ENCODE measurements at places on chromosomes 12 and 14.
A peak's percentile ranks its signal among the peaks of the same experiment; 100 is the strongest.

DNA sequence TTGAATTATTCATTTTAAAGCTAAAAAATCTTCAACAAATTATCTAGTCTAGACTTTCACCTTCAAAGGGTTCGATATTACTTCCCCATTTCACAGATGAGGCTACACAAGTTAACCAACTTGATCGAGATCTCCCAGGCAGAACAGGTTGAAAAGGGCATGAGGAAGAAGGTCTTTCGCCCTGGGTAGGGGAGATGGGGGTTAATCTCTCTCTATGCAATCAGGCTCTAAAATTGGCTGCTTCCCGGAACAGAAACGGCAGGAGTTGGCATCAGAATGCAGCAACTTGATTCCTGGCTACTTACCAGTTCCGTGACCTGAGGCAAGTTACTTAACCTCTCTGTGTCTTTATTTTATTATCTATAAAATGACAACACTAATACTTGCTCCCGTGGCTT, 2.4 kb upstream of the CISTR start:
- no peak for DNase-seq

GRCh38 chr12:115758183-115758582, 519.3 kb downstream of the MED13L start:
- DNase-seq = no peak

DNA sequence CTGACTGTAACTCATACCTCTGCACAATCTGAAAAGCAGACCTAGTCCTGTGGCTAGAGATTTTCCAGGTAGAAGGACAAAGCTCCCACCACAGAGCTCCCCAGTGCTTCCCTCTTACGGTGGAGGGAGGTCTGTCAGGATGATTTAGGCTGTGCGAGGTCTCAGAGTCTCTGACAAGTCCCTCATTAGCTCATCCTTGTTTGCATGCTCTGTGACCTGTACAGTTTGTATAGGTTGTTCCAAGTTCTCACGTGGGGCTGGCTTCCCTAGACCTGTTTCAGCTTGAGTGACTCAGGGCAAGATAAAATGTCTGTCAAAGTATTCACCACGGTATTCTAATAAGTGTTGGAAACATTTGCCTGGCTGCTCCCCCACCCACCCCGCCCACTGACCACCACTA, 34.8 kb downstream of the ASCL1 start:
- DNase-seq = no peak

DNA sequence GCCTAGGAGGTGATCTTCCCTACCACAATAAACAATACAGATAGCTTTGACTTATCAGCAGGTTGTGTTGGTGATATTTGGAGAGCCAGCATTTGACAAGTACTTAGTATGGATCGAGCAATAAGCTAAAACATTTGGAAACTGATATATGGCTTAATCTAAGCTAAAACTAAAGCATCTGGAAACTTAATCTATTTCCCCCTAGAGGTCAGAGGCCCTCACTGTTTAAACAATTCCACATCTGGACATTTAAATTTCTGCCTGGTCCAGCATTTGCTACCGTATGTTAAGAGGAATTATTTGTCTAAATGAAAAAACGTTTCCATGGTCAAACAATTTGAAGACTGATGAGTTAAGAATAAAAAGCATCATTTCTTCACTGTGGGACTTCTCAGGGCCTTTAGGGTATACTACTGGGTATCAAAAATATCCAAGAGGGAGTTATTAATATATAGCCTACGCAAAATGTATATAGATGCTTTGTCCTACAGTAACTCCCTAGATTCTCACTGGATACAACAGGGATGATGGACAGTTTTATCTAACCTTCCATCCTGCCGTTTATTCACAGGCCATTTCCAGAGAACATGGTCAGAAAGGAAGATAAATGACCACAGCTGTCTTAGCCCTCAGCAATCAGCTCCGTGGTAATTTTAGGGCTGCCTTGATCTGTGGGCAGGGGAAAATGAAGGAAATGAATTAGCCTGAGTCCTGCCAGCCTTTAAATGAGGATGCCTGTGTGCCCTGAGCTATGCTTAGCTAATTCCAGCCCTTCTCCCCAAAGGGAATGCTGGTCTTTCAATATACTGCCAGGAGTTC, 135.4 kb upstream of the NUDT4 start:
- DNase-seq = no peak

GRCh38 chr12:93773122-93773871, 96.1 kb downstream of the CRADD start:
- DNase-seq = peak; percentile 67

DNA sequence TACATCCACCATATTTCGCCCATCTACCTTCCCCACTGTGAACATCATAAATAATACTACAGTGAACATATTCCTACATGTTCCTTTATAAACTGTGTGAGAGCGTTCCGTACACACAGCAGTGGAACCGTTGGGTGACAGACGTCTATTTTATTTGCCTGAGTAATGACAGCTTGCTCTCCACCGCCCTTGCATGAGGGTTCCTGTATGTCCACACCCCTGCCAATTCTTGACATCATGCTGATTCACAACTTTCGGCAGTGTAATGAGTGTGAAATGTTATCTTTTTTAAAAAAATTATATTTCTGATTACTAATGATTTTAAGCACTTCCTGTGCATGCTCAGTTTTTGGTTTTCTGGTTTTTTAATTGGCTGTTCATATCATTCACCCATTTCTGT, 4.3 kb upstream of the RAD52 start:
- no peak for DNase-seq

GRCh38 chr14:80212023-80212397, 706 bp upstream of the DIO2 start:
- DNase-seq = no peak

DNA sequence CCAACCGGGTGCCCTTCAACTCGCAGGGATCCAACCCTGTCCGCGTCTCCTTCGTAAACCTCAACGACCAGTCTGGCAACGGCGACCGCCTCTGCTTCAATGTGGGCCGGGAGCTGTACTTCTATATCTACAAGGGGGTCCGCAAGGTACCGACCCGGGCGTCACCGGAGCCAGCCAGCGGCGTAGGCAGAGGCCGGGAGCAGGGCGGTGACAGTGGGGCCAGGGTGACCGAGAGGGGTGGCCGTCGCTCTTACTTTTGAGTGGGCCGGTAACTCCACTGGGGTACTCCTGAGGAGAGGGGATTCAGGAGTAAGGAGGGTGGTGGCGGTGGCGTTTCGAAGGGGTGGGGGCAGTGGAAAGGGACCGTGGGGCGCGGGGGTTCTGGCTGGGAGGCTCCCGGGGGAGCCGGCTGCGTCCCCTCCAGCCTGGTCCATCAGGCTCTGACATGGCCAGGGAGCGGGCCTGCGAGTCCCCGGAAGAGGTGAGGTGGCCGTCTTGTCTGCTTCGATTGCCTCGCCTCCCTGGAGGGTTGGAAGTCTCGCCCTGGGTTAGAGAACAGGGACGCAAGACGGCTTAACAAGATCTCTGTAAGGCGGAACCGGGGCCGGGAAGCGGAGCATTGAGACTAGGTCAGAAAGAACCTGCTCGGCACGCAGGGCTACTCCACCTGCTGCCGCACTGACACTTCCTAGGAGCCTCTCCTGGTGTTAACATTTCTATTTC, 491 bp downstream of the WDR20 start:
- DNase-seq = peak; percentile 33

GRCh38 chr12:50647031-50647430, 116.9 kb upstream of the ATF1 start:
- DNase-seq = no peak

GRCh38 chr14:103802356-103802755, 45.0 kb downstream of the PPP1R13B start:
- DNase-seq = no peak

DNA sequence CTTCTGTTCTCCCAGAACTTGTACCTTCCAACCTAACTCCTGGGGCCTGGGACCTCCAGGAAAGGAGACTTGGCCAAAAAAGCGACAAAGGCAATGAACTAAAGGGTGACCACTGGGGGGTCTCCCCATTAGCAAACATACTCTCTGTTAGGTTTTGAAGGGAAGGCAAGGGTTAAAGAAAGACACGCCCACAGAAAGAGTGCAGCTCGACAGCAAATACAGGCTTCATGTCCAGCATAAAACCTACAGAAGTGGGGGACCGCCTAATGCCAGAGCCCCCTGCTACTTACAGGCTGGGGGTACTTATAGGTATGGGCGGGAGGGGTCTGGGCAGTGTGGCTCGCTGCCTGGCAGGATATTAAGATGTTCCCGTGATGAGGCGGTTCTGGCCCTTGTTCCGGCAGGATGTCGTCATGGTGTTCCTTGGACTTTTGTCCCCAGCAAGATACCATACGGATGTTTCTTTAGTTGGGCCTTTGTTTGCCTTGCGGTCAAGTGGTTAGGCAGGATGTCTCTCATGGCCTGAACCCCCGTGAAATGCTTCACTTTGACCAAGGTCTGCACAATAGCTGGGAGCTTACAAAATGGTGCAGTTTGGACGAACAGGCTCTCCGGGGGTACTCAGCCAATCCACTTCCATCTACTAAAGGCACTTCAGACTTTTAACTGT, 53.4 kb downstream of the PRMT8 start:
- no peak for DNase-seq

GRCh38 chr14:37796703-37797416, 201.4 kb downstream of the TTC6 start:
- DNase-seq = no peak

DNA sequence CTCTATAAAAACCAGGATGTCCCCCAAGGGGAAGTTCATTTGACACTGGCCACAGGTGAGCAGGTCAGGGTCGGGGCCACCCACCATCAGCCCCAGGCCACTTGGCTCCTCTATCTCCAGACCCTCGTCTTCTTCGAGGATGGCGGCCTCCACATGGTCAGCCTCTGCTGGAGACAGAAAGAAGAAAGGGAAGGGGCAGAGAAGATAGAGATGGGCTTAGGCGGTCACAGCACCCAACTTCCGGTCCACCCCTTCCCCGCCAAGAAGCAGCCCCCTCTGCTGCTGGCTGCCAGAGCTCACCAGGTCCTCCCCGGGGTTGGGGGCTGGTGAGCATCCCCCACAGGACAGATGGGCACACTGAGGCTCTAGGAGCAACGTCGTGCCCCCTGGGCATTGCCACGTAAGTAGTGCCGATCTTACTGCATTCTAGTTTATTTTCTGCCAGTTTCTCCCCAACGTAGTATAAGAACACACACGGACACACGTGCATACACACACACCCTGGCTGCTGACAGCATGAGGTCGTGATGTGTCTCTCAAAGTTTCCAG, 14.2 kb downstream of the BCL11B start:
- DNase-seq = no peak

DNA sequence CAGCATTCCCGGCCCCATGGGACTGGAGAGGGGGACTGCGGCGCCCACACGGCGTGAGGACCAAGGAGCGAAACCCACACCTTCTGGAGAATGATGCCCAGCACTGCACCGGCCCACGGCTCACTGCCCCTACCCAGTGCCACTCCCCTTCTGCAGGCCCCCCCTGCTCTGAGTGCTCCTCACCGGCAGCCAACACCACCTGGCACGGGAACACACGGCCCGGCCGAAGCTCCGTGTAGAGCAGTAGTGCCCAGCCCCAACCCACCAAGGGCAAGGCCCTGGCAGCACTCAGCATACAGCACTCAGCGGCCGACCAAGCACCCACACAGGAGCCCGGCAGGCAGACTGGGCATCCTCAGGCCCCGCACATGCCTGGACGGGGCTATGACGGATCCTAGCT, 13.4 kb downstream of the BTBD6 start:
- no peak for DNase-seq

- DNase-seq = no peak
Measured at GRCh38 chr12:128698301-128698972, 125.3 kb downstream of the SLC15A4 start.

DNA sequence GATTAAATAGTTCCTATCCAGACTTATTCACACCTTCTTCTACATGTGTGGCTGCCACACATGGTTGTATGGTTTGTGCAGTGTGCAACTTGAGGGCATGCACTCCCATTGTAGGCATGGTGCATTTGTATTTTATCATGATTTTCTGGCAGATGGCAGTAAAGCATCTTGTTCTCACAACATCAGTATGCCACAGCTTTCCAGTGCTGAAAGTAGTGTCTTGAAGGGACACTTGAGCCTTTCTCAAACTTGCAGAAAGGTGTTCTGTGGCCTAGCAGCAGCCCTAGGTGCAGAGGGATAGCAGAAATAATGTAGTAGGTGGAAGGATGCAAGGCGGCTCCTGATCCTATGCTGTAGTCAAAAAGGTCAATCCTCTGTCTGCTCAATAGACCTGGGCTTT, 72.9 kb downstream of the LMNTD1 start:
- DNase-seq = no peak

DNA sequence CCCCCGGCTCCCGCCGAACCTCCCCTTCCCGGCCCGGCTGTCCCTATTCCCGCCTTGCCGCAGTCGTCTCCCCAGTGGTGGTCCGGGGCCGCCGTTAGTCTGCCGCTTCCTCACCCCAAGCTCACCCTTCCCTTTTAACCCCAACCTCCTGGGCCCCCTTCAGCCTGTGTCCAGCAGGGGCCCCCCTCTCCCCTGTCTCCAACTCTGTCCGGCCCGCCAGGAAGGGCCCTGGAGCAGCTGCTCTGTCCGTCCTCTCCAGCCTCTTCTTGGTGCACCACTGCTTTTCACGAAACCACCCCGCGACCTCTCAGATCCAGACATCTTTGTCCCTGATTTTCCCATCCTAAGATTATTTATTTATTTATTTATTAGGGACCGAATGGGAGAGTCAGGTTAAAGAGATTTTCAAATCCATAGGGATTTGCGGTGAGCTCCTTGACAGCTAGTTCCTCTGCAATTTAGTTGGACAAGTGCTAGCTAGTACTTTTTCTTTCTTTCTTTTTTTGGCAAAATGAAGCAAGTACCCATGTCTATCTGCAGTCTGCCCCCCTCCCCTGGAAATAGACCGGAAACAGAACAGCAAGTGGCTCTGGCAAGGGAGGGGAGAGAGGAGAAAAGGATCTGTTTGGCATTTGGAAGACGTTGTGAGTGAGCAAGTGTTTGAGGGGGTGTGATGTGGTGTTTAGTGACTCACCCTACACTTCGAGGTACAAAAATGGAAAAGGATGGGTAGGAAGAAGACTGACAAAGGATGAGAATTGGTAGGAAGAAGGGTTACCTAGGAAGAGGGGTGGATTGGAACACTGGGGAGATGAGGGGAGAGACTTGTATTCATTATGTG, 632 bp downstream of the UBR7 start:
- no peak for DNase-seq

DNA sequence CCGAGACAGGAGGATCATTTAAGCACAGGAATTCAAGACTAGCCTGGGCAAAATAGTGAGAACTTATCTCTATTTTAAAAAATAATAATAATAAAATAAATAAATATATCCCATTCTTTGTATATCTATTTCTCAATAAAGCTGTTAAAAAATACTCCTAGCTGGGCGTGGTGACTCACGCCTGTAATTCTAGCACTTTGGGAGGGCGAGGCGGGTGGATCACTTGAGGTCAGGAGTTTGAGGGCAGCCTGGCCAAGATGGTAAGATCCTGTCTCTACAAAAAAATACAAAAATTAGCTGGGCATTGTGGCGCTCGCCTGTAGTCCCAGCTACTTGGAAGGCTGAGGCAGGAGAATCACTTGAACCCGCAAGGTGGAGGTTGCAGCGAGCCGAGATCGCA, 75.7 kb upstream of the TBX3 start:
- DNase-seq = no peak

Data from activated naive CD4-positive, alpha-beta T cell treated with anti-CD3 and anti-CD28 coated beads, Interleukin-2, amount 50 U/mL, for 72 hours (primary cell).